ENCODE measurements at places on chromosomes 6 and 20.
A peak's percentile ranks its signal among the peaks of the same experiment; 100 is the strongest.

DNA sequence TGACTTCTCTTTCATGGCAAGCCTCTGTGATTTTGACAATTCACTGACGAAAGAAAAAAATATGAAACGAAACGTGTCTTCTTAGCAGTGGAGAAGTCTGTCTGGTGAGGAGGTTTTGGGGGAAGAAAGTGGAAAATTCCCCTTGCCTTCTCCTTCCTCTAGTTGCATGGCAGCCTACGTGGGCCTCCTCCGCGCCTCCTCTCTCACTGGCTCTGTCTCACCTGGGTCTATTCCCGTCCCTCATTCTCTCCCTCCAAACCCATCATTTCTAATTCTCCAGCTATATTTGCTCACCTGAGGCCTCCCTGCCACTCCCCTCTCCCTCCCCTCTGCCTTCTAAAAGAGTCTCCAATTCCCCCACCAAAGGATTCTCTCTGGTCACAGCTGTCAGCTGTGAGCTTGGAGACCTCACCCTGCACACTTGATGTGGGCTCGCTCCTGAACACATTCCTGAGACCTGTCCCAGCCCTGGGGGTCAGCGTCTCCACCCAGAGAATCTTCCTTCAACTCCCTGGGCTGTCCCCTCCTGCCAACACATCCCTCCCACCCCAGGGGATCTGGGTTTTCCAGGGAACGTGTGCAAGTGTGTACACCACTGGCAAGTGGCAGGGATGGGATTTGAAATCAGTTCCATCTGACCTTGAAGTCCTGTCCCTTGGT lies 159.6 kb upstream of the PMEPA1 start:
- DNase-seq = no peak

DNA sequence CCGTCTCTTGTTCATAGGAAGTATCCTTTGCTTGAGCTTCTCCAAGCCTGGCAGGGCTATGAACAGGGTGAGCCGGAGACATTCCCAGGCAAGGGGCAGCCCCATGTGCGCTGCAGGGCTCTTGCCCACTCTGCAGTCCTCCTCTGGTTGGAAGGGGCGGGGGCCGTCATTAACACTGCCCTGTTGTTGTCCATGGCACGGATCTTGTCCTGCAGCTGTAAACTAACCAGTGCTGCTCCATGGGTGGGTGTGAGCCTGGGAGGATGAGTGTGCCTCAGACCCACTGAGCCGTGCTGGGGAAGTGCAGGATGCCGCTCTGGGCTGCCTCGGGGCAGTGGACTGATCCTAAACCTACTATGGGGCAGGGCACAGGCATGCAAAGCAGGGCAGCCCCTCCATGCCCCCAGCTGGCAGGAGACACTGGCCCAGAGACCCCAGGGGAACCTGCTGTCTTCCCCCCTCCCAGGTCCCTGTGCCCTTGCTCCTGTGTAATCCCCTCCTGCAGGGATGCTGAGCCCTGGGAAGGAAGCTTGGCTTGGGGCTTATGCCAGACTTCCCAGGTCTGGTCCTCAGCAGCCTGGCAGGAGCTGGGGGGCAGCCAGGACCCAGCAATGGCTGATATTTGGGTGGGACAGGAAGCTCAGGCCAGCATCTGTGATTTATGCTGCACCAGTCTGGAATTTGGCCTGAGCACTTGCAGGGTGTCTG lies 8.5 kb downstream of the EBF4 start:
- DNase-seq = no peak

DNA sequence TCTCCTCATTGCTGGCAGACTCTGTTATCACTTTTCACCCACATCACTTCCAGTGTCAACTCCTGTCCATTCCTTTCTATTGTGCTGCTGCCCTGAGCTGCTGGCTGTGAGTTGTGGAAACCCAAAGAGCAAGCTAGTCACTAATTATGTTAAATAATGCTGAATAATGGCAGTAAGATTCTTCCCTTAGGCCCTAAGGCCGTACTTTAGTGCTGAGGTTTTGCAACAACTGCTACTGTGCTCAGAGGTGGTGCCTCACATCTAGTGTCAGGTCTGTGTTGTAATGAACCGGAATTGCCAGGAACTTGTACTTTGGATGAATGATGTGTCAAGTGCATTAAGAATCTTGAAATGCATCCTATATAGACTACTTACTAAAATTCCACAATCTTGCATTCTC lies 372.2 kb upstream of the RNF217 start:
- DNase-seq = no peak

DNA sequence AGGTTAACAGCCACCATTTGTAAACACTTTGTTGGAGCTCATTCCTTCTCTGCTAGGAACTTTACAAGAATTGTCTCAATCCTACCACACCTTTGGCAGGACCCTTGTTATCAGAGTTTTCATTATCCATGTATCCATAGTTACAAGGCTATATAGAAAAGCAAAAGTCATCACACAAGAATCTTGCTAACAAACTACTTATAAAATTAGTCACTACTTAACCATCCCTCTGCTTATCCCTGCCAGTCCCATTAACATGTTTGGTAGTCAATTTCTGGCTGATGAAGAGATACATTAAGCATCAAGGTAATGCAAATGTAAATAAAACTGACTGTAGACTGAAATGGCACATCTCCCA lies 10.4 kb downstream of the ZSWIM3 start:
- no peak for DNase-seq

- DNase-seq = peak; percentile 30
Measured at GRCh38 chr6:157019733-157020132, 242.6 kb downstream of the ARID1B start.

DNA sequence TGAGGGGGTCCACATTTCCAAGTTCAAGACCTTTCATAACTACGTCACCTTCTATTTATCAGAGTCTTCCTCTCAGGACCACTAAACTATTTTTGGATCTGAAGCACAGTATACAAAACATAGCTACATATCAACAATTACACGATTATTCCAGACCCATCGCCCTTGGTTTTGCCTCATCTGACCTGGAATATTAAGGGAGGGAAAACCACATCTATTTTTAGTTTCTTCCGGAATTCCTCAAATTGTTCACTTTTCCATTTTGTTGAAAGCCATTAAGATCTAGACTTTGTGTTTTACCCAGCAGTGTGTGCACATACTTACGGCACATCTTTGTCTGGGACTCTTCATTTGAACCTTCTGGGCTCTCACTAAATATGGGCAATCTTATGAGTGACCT lies 12.0 kb upstream of the ADGRF5 start:
- DNase-seq = no peak

DNA sequence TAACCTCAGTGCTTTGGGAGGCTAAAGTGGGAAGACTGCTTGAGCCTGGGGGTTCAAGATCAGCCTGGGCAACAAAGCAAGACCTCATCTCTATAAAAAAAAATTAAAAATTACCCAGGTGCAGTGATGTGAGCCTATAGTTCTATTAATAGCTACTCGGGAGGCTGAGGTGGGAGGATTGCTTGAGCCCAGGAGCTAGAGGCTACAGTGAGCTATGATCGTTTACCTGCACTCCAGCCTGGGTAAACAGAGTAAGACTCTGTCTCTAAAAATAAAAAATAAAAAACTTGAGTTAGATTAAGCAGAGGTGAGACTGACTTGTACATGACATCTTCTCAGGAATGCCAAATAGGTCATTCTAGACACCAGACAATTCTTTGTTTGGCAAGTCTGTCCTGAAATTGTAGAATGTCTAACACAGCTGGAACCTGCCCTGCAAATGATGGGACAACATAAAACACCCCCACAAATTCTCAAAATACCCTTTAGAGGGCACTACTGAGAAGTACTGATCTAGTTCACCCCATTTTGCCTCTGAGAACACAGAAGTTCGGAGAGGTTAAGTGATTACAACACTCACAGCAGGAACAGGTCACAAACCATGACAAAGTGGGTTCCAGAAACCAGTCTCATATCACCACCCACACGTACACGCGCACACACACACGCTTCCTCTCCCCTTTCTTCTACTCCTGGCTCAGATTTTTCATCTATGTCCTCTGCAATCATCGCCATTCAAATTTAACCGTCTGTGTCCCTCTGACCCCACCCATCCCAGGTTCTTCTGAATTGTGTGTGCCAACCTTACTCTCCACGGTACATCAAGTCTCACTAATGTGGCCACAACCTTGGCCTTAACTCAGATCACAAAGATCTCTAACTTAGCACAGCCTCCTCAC lies 38.3 kb downstream of the ARHGAP18 start:
- DNase-seq = no peak

- no peak for DNase-seq
Measured at GRCh38 chr6:25671652-25672051, 19.6 kb downstream of the SCGN start.

DNA sequence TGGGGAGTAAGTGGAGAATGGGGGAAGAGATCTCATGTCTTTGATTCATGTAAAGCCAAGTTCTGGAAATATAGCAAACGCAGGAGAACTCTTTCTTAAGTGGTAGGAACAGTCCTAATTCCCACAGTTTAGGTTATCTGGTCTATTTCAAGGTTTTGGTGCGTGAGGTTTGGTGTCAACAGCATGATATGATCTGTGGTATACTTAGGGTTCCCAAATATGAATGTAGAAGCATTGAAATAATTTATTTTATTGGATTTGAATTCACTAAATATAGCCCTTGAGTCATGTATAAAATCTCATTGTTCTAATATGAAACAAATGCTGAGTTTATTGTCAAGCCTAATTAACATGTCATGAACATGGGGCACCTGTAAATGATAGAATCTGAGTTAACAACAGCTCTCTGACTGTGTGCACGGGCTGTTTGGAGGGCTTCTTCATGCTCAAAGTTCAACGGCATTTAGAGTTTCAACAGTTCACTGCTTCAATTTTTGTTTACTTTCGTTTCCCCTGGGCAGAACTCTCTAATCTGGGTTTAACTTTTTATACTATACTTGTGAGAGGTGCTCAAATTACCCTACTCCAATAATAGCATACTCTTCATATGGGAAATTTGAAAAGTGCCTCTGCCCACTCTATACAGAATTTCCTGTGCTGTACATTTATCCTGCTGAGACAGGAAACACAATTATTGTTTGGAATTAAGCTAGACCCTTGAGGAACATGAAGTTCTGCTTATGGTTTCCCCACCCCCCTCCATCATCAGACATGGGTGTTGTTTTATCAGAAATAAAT lies 236.3 kb upstream of the ZNF217 start:
- no peak for DNase-seq

GRCh38 chr20:50690650-50691572 lies at the start of gene RIPOR3:
Gene RIPOR3, minus strand, starts transcription at chr20:50691542. Its CDS starts 414 bp downstream, at chr20:50691128.
- no peak for DNase-seq

- DNase-seq = no peak
Measured at GRCh38 chr20:39825524-39825923, 863.4 kb downstream of the DHX35 start.

DNA sequence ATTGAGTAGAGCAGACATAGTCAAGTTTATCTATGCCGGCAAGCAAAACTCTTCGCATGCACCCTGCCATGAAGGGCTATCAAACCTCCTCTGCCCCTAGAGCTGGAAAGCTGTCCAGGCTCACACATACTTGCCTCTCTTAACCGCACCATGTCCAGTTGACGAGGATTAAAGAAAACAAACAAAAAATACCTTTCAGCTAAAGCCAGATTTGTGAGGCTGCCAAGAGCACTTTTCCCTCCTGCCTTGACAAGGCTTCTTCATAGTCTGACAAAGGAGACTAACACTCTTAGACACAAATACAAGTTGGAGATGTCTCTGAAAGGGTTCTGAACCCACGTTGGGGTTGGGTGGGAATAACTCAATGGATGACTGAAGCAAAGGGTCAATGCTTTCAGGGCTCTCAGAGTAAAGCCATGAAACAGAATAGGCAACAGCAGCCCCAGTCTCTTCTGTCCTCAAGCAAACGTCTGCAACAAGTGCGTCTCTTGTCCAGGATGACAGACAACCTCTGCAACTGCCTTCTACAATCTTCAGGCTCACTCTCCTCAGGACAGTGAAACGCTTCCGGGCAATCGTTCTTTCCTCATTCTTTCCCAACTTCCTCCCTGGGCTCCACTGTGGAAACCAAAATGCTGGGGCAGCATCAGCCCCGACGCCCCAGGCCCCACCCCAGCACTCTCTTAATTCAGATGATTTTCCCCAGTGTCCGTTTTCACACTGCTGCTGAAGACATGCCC lies 57.8 kb downstream of the AGPAT4 start:
- no peak for DNase-seq

GRCh38 chr6:109036574-109037294 lies 57.9 kb downstream of the SESN1 start:
- no peak for DNase-seq

DNA sequence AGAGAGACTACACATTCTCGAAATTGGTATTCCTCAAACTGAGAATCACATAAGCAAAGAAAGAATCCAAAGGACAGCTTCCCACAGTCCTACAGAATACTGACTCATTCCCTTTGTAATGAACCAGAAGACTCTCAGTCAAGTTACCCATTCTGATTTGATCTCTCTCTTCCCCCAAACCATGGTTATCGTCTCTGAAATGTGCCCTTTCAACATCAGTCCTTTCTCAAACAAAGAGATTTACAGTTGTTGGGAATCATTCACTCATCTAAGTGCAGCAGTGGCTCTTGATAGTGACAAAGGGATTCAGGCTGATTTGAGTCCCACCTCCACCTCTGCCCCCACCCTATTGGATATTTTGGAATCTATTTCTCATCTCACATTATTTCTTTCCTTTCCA lies 15.0 kb upstream of the RSPO3 start:
- DNase-seq = no peak

DNA sequence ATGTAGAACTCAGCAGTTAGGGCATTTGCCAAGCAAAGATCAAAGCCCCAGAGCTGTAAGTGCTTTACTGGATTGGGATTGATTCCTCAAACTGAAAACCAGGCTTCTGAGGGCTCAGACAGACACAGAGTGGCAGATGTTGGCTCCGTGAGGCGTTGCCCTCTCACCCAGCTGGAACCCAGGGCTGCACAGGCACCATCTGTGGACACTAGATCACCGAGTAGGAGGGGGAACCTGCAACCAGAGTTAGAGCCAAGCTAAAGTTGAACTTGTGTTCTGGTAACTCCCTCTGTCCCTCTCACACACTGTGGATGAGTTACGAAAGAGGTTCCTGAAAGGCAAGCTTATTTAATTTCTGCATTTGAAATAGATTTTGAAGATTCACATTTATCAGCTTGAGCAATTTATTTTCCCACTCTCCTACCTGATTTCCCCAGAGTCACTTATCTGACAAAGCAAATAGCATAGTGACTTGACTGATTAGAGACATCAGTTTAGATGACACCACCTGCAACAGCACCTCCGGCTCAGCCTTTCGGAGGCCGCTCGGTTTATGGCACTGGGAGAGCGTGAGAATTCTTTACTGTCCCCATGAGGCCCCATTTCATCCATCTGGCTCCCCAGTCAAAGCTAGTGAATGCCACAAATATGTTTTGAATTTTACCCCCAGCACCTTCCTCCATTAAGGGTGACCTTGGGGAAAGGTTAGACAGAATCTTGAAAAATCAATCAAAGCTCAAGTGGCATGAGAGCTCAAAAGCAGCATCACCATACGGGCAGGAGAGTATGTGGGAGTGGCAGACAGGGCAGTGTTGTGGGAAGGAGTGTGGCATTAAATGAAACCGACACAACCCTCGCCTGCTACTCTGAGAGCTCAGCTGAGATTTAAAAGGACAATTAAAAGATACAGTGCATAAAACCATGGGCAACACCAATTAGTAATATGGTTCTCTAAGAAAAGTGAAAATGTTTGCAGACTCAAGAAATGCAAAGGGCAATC lies 48.5 kb downstream of the RPF2 start:
- DNase-seq = no peak

GRCh38 chr6:45537539-45537938 lies 159.8 kb upstream of the SUPT3H start:
- DNase-seq = no peak

- DNase-seq = no peak
Measured at GRCh38 chr6:93242049-93242448, 177.3 kb downstream of the EPHA7 start.

Data from T47D (cell line).